ENCODE measurements at places on chromosomes 11 and 22.

DNA sequence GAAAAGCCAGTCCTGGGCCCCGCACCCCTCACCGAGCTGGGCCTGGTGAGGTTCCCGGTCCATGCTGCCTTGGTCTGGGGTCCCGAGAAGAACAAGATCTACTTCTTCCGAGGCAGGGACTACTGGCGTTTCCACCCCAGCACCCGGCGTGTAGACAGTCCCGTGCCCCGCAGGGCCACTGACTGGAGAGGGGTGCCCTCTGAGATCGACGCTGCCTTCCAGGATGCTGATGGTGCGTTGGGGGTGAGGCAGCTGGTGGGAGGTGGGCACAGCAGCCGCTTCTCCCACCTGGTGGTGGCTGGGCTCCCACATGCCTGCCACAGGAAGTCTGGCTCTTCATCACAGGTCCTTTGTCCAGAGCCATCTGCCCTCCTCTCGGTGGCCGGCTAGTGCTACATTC lies 4.5 kb upstream of the SMARCB1 start:
- DNase-seq, result no peak

DNA sequence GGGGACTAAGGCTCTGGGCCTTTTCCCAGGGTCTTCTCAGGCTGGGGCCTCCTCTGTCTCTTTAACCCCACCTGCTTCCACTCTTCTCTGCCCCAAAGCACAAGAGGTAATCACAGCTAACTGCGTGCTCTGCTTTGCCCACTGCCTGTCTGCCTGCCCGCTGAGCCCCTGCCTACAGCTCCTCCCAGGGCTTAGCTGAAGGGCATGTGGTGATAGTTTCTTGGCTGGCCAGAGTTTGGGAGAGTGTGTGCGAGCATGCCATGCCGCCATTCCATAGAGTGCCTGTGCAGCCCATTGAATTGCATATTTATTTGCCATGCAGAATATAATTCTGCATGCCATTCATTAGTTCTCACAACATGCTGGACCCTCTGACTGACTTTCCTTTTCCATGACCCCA lies 32.5 kb downstream of the PHLDB1 start:
- DNase-seq, result no peak

GRCh38 chr22:42256220-42256619 lies 14.2 kb downstream of the TCF20 start:
- DNase-seq, result no peak

GRCh38 chr22:24191381-24191841 lies 10.1 kb downstream of the SUSD2 start:
- no peak for DNase-seq

DNA sequence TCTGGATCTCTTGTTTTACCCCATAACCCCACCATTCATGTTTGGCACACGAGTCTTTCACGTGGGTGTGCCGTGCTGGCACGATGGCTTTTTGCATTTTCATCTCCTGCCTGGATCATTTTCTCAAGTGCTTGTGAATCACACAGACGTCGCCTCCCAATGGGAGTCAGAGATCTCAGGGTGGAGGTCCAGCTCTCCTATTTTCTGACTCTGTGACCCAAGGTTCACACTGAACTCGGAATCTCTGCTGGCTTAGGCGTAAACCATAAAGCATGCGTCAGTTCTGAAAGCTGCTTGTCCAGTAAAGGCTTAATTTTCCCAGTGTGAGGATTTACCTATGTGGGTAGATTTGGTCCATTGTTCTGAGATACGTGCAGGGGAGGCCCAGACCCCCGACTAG lies 16.0 kb upstream of the C22orf42 start:
- no peak for DNase-seq

GRCh38 chr22:27874185-27874584 lies 44.9 kb downstream of the PITPNB start:
- no peak for DNase-seq

- DNase-seq, result no peak
Measured at GRCh38 chr11:81673001-81673400, 1060.7 kb downstream of the FAM181B start.

DNA sequence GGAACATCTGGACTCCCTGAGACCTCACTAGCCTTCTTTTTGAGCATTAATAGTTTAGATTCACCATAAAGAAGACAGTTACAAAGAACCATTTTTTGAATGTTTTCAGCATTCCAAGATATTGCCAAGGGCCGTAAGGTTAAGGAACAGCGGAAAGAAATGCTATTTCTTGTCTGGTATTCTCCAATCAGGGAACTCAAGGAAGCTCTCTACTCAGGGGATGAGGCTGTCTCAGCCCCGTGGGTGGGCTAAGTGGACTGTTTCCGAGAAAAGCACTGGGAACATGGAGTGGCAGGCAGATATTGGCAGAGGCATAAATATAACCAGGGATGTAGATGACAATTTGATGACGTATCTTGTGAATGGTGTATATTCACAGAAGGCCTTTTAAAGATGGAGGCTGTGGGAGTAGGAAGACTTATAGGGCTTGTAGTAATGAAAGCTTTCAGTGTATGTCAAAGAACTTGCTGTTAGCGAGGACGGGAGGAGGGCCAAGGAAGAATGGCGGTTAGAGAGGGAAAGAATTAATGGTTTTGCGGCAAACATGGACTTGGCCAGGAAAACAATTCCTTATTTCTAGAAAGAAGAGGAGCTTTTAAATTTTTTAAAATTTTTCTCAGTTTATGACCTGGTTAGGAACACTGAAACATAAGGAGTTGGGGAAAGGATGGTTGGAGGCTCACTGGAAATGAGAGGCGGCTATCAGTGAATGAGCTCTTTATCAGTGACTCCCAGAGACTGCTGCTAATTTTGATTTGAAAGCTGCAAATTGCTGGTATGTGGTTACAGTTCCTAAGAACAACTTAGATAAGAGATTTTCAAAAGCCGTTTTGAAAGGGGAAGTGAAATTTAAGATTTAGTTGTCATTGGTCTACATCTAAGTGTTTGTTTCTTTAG lies 64.6 kb downstream of the ST3GAL4 start:
- no peak for DNase-seq

DNA sequence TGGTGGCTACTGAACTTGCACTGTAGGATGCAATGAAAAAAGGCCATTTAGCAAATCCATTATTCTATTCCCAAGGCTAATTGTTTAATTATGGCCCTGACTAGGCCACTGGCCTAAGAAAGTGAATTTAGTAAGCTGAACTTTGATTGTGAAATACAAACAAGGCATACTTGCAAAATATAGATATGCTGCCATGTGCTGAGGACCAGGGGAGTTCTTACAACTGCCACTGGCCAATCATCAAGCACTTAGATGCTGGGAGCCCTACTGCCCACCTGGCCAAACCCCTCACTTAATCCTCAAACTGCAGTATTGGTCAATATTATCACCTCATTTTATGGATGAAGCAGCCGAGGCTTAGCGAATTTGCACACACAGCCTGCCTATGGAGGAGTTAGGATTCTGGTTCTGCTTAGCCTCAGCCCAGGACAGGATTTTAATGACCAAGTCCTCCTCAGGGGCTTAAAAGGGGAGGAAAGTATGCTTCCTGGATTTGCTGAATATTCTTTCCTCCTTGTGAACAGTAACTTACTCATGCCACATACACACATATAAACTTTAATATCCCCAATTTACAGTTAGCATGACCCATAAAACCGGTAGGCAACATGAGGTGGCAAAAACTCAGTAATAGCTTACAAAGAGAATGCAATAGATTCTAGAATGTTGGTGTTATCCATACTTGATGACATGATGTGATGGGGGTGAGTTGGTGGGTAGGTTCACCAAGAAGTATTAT lies 39.3 kb downstream of the CD44 start:
- no peak for DNase-seq

- DNase-seq, result no peak
Measured at GRCh38 chr11:128734103-128734831, 40.4 kb downstream of the FLI1 start.

GRCh38 chr11:61553373-61554171 lies 27.3 kb downstream of the SYT7 start:
- DNase-seq, result no peak

- DNase-seq, result no peak
Measured at GRCh38 chr22:40031766-40032470, 37.2 kb downstream of the FAM83F start.

DNA sequence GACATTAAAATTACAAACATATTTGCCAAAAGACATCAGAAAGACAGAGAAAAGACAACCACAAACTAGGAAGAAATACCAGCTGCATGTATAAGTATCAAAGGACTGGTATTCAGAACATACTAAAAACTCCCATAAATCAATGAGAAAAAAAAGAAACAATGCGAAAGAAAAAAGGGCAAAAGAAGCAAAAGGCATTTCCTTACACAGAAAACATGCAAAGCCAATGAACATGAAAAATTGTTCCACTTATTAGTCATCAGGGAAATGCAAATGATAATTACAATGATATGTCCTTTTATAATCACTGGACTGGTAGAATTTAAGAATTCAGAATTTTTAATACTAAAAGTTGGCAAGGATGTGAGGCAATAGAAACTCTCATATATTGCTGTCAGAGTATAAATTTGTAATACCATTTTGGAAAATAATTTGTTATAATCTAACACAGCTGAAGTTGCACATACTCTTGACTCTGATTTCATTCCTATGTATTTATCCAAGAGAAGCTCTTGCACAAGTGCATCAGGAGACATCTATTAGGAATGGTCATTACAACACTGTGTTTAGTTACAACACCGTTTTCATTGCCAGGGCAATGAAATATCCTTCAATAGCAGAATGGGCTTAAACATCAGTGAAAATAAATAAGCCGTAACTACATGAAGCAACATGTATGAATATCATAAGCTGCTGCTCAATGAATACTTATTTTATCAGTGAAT lies 279.7 kb downstream of the SWAP70 start:
- DNase-seq, result no peak

DNA sequence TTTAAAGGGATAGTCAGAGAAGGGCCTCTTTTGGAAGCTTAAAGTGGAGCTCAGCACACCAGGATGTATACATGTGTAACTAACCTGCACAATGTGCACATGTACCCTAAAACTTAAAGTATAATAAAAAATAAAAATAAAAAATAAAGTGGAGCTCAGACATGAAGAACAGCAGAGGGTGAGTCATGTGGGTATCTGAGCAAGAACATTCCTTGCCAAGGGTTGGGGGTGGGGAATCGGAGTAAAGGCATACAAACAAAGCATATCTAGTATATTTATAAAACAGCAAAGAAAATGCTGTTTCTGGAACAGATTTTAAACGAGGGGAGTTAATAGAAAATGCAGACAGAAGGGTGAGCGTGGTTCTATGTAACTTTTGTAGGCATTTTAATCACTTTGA lies 562.6 kb upstream of the ANO3 start:
- DNase-seq, result no peak

GRCh38 chr11:76209973-76210930 lies 4.0 kb upstream of the WNT11 start:
- peak; percentile 37 for DNase-seq

GRCh38 chr11:61069427-61069826 lies 32.9 kb upstream of the CD5 start:
- no peak for DNase-seq

GRCh38 chr11:57347336-57347735 lies 9.2 kb downstream of the P2RX3 start:
- no peak for DNase-seq

DNA sequence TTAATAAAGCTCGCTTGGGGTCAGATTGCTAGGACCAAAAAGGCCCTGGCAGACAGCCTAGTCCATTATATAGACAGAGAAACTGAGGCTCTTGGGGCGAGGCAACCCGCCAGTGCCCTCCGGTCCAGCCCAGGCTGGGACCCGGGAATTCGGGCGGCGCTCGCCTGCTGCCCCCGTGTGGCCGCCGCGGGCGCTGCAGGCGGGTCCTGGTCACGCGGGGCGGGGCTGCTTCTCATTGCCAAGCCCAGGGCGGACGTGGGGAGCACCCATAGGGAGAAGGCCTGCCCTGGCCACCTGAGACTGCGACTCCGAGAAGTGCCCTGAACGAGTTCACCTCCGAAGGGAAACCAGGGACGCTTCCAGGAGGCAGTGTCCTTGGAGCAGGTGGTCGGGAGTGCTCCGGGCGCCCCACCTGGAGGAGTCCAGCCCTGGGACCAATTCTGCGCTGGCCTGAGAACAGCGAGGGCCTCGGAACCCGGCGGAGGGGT lies 36.0 kb upstream of the CSNK1E start:
- peak; percentile 63 for DNase-seq

DNA sequence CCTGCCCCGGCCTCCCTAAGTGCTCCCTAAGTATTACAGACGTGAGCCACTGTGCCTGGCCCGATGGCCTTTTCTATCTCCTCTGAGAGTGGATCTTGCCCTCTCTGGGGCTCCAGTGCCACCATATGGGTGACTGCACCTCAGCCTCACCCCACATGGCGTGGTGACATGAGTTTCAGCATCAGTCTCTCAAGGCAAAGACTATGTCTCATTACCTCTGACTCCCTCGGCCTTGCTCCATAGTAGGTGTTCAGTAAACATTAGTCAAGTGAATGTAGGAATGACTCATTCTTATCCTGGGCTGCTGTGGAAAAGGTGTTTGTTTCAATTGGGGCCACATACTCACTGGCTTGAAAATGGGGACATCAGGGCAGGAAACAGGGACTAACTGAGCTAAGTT lies 168.8 kb downstream of the GRIK4 start:
- DNase-seq, result no peak

GRCh38 chr11:66548041-66548440 lies 1.3 kb downstream of the ACTN3 start:
- no peak for DNase-seq

- DNase-seq, result peak; percentile 23
Measured at GRCh38 chr22:39283322-39284141, 35.9 kb downstream of the RPL3 start.
